Renal cortical epithelial cell (primary cell): ENCODE measurements at places on chromosomes 11 and 22. TPM values are rescaled to one million over a fixed set of nuclear protein-coding genes. Genes with fewer than 3 reads are reported as not detected.

DNA sequence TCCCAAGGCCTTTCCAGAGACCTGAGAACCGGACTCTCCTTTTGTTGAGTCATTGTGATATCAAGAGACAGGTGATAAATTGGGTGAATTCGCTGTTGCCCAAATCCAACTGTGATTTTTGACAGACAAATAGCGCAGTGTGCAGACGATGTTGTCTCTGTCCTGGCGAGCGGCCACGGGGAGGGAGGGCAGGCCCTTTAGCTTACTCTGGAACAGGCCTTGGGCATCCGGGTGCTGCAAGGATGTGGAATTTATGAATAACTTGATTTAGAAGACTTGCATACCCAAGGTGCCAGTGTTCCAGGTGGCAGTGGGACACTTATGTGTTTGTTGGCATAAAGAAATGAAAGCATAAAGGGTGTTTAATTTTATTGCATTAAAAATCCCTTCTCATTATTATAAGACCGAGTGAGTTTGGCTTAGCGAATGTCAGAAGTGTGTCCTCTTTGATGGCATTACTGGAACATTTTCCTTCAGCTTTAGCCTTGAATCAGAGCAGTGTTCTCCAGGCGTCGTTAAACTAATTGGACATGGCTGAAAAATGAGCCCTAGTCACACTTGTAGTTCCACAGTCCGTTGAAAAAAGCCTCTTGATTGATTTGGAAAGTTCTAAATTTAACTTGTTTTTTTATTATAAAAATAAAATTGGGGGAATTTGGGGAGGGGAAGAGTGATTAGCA lies 9.4 kb downstream of the LDLRAD3 start:
- no peak for DNase-seq

- DNase-seq = no peak
These were observed 2.5 kb downstream of the USP2 start for GRCh38 chr11:119378851-119379465.

DNA sequence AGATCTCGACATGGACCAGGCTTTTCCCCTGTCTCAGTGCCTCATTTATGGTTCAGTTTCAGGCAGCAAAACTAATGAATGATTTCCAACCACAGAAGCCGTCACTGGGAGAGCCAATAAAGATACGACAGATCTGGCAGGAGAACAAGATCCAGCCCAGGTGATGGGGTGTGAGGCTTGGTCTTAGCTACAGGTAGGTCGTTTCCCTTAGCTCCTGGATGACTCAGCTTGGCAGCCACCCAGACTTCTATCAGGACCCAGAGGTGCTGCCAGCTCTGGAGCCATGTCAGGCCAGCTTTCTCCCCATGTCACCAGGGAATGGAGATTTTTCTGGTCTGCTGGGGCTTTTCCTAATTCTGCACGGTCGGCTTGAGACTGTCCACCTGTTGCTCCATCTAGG lies 36.3 kb upstream of the APOBEC3A start:
- DNase-seq = peak; percentile 49

DNA sequence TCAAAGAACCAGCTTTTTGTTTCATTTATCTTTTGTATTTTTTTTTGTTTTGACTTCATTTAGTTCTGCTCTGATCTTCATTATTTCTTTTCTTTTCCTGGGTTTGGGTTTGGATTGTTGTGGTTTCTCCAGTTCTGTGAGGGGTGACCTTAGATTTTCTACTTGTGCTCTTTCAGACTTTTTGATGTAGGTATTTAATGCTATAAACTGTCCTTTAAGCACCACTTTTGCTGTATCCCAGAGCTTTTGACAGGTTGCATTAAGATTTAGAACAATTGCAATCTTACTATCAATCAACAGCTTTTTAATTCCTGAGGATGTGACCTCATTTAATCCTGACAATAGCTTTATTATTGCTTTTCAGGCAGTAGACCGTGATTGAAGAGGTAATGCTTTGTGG lies 94.3 kb downstream of the ZNF280B start:
- no peak for DNase-seq

DNA sequence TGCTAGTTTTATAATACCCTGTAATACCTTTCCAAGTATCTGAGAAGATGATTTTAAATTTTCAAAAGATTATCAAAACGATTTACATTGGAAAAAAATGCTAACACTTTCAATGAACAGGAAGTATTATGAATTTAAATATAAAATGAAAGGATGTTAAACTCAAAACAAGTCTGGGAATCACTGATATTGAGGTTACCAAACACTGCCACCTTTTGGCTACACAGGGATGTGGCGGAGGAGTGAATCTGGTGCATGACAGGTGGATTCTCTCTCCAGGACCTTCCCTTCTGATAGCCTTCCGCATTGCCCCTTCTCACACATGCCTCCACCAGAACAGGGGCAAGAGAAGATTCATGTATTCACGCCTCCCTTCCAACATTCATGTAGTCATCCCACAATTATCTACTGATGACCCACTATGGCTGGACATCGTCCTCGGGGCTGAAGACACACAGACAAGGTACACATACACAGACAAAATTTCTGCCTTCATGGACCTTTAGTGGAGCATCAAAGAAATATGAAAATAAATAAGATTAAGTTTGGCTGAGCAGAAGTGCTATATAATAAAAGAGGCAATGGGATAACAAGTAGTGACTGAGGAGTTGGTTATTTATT lies 34.7 kb downstream of the ATG16L2 start:
- DNase-seq = peak; percentile 28

DNA sequence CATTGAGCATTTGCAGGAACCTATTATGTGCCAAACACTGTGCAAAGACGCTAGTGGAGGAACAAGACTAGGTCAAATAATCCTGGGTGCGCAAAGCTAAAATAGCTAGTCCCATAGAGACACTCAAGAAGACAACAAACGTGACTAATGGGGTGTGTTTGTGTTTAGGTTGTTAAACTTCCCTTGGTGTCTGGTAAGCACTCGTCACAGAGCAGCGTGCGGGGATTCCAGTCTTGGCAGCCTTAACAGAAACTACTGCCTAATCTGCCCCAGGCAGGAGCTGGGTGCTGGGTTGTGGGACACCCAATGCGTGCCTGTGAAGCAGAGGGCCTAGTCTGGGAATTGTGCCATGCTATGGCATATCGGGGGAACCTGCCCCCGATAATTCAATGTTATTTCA lies 10.8 kb upstream of the CALCB start:
- no peak for DNase-seq

GRCh38 chr11:73415854-73416615 lies 39.8 kb downstream of the RELT start:
- DNase-seq = peak; percentile 45

GRCh38 chr11:49377978-49378377 lies 169.6 kb upstream of the FOLH1 start:
- DNase-seq = no peak

DNA sequence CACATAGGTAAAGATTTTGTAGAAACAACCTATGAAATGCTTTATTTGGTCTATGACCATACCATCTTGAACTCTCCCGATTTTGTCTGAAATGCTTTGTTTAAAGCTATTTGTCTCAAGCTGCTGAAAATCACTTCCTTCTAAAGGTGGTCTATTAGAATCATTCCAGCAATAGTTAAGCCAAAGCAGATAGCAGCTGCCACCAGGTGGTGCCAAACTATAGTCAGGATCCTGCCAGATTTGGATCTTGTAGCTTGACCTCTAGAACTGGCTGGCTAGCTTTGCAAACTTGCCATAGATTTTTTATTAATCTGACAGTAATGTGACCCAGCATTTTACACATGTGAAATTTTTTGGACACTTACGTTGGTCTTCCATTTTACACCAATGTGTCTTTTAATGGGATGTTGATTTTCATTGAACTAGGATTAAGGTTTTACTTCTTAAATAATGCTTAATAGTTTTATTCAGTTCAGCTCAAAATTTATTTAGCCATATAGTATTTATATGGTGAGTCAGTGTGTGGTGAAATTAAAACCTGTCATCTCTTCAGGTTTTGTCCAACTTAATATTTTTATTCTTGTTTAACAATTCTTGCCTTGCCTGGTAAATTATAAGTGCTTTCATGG lies 19.7 kb downstream of the CTR9 start:
- DNase-seq = peak; percentile 42

DNA sequence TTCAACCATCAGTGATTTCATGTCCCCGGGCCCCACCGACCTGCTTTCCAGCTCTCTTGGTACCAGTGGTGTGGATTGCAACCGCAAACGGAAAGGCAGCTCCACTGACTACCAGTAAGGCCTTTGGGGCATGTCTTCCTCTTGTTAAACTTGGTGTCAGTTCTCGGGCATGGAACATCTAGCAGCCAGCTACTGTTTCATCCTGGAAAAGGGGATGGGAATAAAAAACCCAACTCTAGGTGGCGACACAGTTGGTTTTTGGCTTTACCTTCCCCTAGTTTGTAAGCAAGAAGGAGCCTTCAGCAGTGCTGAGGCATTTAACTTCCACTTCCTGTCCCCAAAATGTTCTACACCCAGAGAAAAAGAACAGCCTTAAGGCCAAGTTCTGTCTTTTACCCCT lies 76.7 kb downstream of the BMAL1 start:
- peak; percentile 31 for DNase-seq

- no peak for DNase-seq
These were observed 701.6 kb downstream of the KCNA4 start for GRCh38 chr11:29315275-29315674.

- no peak for DNase-seq
These were observed 21.8 kb downstream of the MCAM start for GRCh38 chr11:119295178-119295577.

DNA sequence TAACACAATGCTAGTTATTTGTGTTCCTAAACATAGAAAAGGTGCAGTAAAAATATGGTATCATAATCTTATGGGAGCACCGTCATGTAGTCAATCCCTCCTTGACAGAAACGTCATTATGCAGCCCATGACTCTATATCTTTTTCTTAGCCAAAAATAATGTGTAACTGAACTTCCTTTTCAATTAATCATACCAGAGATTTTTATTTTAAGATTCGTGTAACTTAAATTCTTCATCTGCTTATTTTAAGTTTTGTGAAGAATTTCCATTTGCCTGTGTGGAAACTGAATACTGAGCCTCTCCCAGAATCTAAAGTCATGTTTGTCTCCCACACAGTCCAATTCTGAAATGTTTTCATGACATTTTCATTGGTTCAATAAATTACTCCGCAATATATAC lies 699.1 kb downstream of the KCNA4 start:
- no peak for DNase-seq

DNA sequence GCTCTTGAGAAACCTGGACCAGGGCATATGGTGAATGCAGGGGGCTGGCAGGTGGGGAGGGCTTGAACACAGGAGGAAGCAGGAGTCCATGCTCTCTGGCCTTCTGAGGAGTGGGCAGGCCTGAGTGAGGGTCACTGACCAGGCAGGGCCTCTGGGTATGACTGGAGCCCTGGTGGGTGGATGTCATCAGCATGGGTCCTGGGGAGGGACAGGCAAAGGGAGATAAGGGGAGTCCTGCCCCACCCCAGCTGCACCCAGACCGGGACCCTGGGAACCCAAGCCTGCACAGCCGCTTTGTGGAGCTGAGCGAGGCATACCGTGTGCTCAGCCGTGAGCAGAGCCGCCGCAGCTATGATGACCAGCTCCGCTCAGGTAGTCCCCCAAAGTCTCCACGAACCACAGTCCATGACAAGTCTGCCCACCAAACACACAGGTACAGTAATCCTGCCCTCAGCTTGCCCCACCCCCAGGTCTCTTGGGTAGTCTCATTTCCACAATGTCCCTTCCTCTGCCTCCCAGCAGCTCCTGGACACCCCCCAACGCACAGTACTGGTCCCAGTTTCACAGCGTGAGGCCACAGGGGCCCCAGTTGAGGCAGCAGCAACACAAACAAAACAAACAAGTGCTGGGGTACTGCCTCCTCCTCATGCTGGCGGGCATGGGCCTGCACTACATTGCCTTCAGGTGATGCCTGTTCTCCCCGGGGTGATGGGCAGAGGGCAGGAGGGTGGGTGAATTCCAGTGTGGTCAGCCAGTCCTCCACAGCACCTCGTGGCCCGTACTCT lies 2.0 kb upstream of the VEGFB start:
- DNase-seq = no peak

GRCh38 chr11:66782726-66783125 lies 53.7 kb upstream of the SPTBN2 start:
- DNase-seq = no peak

DNA sequence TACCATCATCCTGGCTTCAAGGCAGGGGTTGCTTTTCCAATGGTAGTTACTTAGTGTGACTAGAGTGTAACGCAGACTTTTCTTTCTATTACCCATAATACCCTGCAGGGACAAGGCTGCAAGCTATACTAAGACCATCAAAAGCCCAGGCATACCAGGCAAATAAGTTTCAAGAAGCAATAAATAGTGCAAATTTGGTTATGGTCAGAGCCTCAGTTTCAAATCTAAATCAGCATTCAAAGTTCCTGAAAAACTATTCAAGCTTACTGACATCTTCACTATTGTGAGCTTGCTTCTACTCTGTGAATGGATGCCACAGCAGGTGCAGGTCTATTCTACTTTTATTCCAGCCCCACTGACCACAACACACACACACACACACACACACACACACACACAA lies 2.5 kb upstream of the HBB start:
- DNase-seq = no peak

DNA sequence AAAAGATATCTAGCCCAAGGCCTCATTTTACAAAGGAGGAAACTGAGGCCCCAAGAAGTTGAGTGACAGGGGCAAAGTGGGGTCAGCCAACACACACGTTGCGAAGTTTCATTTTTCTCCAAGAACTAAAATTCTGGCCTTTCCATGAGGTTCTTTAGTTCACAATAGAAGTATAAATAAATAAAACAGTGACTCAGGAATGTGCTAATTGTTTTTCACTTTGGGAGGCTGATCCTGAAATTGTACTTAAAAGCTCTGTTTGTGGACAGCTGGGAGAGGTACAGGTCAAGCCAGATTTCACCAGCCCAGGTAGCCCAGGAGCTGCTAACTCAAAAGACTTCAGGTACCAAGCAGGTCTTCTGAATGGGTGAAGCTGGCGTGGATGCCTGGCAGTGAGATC lies 105.2 kb downstream of the TRAF6 start:
- peak; percentile 19 for DNase-seq

- DNase-seq = peak; percentile 61
These were observed 8.6 kb upstream of the MMP8 start for GRCh38 chr11:102733232-102733875.

GRCh38 chr11:15148169-15148568 lies 33.4 kb downstream of the INSC start:
- no peak for DNase-seq

Gene AP1B1
- 66.5 and 96.6 TPM in 2 replicates for total RNA-seq

Gene RTN4RL2
- total RNA-seq = 0.05 TPM in 1 of 2 replicates, not detected in the other

Gene PLAAT5
- 0.40 TPM in 1 of 2 replicates, not detected in the other for total RNA-seq

Gene BTBD18
- not detected in 2 replicates for total RNA-seq

Gene RAB3IL1
- total RNA-seq = 0.35 and 0.75 TPM in 2 replicates

Gene CFAP68
- total RNA-seq = 7.6 and 20.1 TPM in 2 replicates

Gene PRAME
- 3.6 and 5.3 TPM in 2 replicates for total RNA-seq

Gene ABCC8
- total RNA-seq = not detected in 2 replicates

Gene OLFML1
- total RNA-seq = not detected in 2 replicates

Gene HMGXB4
- 14.8 and 19.5 TPM in 2 replicates for total RNA-seq
